ENCODE measurements at places on chromosomes 1 and 21.

DNA sequence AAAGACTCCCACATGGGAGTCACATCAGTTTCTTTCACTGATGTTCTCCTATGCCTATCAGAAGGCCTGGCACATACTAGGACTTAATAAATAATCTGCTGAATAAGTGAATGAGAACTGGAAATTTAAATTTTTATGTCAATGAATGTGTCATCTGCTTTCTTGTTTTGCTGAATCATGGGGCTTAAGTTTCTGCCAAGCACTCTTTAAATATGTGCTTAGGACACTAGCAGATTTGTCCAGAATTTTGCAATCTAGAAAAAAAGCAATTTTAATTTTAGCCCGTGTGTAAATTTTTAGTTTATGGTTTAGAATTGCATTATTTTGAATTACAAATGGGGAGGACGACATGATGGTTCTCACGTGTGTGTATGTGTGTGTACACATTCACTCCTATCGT is 803.1 kb downstream of the USP25 start:
- DNase-seq, result no peak

- peak; percentile 98 for DNase-seq
Observed at GRCh38 chr1:43946236-43947060, at the start of gene IPO13. IPO13 (plus strand) TSS chr1:43946950; CDS start chr1:43947601, 651 bp downstream.

DNA sequence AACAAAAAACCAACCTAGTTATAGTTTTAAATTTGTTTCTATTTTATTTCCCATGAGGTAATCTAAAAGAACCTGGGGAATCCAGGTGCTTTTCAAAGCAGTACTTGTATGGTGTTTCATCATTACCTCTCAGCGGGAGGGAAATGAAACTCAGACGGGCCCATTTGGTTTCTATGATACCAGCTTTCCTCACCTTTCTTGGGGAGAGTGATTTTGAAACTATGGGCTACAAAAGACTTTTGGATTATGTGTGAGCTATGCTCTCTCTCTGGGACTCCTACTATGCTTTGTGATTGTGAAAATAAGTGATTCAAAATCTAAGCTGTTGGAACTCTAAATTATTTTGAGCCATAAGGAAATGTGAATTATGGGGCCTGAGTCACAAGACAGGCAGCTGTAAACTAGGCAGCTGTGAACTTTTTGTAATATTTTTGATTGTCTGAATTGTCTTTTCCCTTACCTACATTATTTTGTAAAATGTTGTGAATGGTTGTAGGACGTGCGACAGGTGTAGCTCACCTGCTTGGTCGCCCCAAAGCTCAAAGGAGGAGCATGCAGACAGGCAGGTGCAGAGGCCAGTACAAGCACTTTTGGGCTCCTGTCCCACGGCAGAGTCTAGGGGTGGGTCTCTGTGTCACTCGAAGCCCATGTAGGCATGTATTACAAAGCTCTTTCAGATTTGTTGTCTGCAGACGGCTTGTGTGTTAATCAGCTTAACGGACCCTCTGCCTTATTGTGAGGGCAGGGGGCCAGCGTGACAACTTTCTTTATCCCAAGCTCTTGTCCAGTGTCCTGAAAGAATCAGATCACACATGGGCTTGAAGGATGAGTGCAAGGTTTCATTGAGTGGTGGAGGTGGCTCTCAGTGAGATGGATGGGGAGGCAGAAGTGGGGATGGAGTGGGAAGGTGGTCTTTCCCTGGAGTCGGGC is 64.8 kb upstream of the BACH1 start:
- DNase-seq, result peak; percentile 86

DNA sequence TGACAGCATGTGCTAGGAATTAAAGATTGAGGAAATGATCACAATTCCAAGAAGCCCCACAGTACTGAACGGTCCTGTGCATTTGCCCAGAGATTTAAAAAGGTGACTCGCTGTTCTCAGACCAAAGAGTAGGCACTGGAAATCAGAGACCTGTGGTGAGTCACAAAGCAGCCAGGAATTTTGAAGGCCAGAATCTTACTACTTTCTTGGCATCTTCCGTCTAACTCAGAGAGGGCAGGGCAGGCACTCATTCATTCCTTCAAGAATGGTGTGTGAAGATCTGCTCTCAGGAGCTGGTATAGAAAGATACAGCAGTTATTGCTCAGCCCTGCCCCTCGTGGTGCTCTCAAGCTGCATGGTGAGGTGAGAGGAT is 57.9 kb downstream of the BRINP2 start:
- no peak for DNase-seq

DNA sequence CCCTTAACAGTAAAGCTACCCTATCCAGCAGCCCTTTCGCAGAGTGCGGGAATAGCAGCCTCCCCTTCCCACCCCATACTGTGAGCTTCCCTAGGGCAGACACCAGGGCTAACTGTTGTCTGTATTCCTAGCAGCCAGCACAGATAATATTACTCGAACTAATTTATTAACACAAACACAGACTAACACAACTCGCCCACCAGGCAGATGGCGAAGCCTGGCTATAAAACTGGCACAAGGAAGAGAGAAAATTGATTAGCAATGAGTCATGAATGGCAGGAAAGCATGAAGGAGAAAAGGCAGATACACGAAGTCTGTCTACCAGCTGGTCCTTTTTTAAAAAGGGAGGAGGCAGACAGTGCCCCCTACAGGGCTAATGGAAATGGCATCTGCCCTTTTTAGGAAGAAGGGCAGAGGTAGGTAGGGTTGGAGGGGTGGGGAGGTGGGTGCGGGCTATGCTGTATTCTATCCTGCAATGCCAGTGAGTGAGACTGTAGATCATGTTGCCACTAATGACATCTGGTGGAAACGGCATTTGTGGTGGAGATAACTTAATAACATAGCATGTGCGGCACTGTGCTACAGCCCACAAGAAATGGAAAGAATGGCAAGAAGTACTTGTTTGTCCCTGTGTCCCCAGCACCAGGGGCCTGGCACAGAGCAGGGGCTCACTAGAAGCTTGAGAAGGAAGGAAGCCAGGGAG is 30.6 kb upstream of the CTPS1 start:
- DNase-seq, result peak; percentile 61

- no peak for DNase-seq
Observed at GRCh38 chr1:117695796-117696490, 90.1 kb downstream of the TENT5C start.
